CD4-positive, alpha-beta memory T cell (primary cell): ENCODE measurements at places on chromosomes 11 and 22. TPM values are rescaled to one million over a fixed set of nuclear protein-coding genes. Genes with fewer than 3 reads are reported as not detected.

The SUSD2 gene
- total RNA-seq = 0.44 TPM

The KCNA4 gene
- not detected for total RNA-seq

The MMP12 gene
- total RNA-seq = not detected

DNA sequence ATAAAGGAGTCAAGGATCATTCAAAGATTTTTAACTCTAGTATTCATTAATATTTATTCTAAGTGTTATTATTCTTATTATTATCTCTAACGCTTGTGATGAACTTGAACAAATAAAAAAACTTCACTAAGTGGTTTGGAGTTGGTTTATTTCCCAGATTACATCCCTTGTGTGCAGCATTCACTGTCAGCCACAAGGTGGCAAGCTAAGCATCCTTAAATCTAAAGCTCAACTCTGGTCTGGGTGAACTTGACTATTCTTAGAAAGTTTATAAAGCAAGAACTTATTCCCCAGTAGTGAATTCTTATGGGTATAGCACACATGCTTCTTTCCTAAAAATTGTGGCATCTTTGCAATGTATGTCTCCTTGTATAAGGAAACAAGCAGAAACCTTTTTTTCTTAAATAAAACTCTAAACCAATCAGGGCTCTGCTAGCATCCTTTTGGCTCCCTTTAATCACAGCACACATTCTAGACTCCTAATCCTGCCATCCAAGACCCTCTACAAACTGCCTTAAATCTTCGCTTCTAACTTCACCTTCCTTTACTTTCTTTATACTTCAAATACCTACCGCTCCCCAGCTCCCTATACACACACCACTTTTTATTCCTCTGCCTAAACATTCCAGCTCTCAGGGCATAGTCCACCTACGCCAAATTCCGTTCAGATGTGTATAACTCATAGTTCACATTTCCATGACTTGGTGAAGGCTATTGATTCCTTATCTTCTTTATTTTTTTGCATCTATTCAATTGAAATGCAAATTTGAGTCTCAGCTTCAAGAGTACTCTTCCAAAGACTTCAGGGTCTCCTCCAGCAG is 1068.8 kb downstream of the DLG2 start:
- DNase-seq = no peak

- no peak for DNase-seq
Measured at GRCh38 chr22:24355574-24355973, 71.8 kb upstream of the ADORA2A start.

- DNase-seq = peak; percentile 37
Measured at GRCh38 chr22:44567846-44568493, 69.9 kb upstream of the RTL6 start.

- no peak for DNase-seq
Measured at GRCh38 chr11:91041626-91042025, 818.8 kb upstream of the CHORDC1 start.

DNA sequence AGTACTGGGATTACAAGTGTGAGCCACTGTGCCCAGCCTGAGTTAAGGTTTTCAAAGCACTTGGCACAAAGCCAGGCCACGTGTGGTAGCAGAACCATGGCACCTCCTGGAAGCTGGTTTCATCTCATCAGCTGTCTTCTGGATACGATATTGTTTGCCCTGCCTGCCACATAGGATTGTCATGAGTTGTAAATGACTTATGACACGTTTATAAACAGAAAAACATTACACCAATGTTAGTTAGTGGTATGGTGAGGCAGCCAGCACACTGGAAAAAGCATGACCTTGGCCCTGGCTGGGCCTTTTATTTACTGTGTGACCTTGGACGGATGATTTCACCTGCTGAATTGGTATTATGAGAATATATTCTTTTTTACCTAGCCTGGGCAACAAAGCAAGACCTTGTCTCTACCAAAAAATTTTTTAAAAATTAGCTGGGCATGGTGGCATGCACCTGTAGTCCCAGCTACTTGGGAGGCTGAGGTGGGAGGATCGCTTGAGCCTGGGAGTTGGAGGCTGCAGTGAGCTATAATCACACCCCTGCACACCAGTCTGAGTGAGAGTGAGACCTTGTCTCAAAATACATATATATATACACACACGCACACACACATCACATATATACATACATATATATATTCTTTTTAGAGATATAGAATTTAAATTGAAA is 24.0 kb upstream of the MYH9 start:
- no peak for DNase-seq

DNA sequence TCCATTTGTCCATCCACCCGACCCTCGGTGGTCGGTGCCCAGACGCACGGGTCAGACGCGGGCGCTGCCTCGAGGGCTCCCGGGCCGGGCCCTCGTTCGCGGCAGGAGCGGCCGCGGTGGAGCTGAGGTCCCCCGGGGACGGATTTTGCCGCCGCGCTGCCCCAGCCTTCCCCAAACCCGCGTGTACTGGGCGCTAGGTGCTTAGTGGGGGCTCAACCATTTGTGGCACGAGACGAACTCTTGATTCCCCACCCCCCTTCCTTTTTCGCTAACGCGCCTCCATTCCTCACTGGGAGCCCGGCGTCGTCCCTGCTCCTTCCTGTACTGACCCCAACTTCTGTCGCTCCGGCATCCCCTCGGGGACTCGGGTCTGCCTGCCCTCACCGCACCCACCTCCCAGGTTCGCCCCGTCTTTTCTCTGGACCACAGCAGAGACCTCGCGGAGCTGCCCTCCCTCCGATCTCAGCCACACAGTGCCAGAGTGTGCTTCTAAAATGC is 789 bp upstream of the CBX7 start:
- no peak for DNase-seq

- DNase-seq = no peak
Measured at GRCh38 chr11:110467556-110467955, 37.8 kb downstream of the FDX1 start.

DNA sequence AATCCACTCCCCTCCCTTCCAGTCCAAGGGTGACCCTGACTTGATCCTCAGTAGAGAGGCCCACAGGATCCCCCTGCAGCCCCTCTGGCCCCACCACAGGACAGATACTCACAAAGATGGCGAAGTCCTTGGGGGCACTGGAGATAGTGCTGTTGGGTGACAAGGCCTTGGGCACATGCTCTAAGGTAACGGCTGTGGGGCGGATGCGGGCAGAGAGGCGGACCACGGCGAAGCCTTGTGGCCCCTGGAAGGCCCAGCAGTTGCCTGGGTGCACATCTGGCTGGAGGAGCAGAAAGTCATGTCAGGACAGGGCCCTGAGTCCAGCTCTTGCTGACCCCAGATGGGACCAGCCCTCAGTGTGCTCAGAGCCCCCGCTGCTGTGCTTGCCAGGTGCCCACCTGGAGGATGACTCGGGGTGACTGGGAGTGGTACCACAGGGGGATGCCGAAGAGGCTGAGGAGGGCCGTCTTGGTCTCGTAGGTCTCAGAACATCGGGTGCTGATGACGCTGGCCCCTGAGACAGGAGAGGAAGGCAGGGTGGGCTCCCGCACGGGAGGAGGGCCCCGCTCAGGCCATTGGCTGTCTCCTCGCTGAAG is 17.2 kb downstream of the SUN2 start:
- peak; percentile 11 for DNase-seq

- peak; percentile 32 for DNase-seq
Measured at GRCh38 chr11:117144477-117145392, 648 bp downstream of the PAFAH1B2 start.
